Activated CD8-positive, alpha-beta T cell treated with anti-CD3 and anti-CD28 coated beads for 36 hours (primary cell): ENCODE measurements at places on chromosomes 12 and 14. TPM values are rescaled to one million over a fixed set of nuclear protein-coding genes. Genes with fewer than 3 reads are reported as not detected.

GRCh38 chr12:41589878-41590277 lies 401.8 kb downstream of the PDZRN4 start:
- no peaks in the 10 kb centered on the region for H3K4me1 ChIP-seq
- H3K36me3 ChIP-seq = no peaks in the 10 kb centered on the region

- no peaks in the 10 kb centered on the region for H3K27me3 ChIP-seq
- no peaks in the 10 kb centered on the region for H3K36me3 ChIP-seq
- peaks cover 4% of the 10 kb centered on the region for H3K4me1 ChIP-seq
- H3K4me3 ChIP-seq = no peak overlapping the region
Measured at GRCh38 chr12:131473261-131473660, 237.6 kb upstream of the SFSWAP start.

DNA sequence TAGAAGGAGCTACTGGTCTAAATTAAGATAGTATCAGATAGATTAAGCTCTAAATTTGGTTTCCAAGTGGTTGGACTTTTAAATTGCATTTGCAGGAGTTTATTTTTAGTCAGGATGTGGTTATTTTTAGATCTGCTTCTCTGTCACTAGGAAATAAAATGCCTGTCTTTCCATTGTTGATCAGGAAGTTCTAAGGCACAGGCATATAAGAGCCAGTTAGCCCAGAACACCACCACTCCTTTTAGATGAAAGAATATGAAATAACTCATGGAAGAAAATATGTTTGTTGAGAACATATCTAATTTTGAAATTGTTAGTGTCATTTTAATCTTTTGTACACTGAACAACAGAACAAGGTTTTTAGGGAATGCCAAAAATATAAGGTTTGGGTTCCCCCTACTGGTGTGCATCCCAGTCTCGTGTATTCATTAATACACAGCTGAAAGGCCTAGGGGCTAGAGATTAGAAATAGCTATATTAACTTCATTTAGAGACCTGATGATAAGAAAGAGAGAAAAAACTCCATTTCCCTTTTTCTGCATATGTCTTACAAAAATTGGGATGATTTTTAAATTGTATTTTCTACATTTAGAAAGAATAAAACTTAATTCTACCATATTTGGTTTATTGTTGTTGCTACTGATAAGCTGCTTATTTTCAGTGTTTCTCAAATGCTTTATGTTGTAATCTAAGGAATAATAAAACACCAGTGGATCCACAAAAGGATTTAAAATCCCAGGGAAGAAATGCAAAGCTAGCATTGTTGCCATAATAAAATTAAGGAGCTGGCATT lies 67.2 kb downstream of the RIC8B start:
- no peak overlapping the region for H3K4me3 ChIP-seq
- peak; percentile 59 for DNase-seq
- peaks cover 13% of the 10 kb centered on the region for H3K4me1 ChIP-seq
- no peak overlapping the region for H3K27ac ChIP-seq
- H3K36me3 ChIP-seq = peaks cover 4% of the 10 kb centered on the region

- no peak overlapping the region for H3K4me3 ChIP-seq
- H3K27me3 ChIP-seq = no peaks in the 10 kb centered on the region
- no peaks in the 10 kb centered on the region for H3K4me1 ChIP-seq
- H3K36me3 ChIP-seq = no peaks in the 10 kb centered on the region
- no peak overlapping the region for H3K27ac ChIP-seq
- DNase-seq = no peak
Measured at GRCh38 chr12:59085690-59086089, 165.4 kb upstream of the LRIG3 start.

GRCh38 chr14:38405851-38406635 lies 150.2 kb upstream of the CLEC14A start:
- no peak overlapping the region for H3K4me3 ChIP-seq
- no peaks in the 10 kb centered on the region for H3K4me1 ChIP-seq
- H3K27ac ChIP-seq = no peak overlapping the region
- H3K36me3 ChIP-seq = no peaks in the 10 kb centered on the region
- no peaks in the 10 kb centered on the region for H3K27me3 ChIP-seq

GRCh38 chr14:75454963-75455546 lies 27.2 kb downstream of the JDP2 start:
- no peak overlapping the region for H3K4me3 ChIP-seq
- no peak for DNase-seq
- no peaks in the 10 kb centered on the region for H3K36me3 ChIP-seq

DNA sequence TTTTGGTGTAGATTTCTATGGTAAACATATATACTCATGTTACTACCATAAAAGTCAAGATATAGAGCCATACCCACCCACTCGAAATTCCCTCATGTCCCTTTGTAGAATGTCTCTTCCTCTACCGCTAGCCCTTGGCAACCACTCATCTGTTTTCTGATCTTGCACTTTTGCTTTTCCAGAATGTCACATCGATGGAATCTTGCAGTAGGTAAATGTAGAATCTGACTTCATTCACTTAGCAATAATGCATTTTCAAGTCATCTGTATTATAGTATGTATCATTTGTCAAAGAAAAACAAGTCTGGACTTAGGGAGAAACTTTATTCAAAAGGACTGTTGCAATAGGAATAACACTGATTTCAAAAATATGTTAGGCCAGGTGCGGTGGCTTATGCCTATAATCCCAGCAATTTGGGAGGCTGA lies 19.3 kb upstream of the CLEC2D start:
- peaks cover 82% of the 10 kb centered on the region for H3K36me3 ChIP-seq
- DNase-seq = no peak
- H3K27me3 ChIP-seq = no peaks in the 10 kb centered on the region
- peaks cover 51% of the 10 kb centered on the region for H3K4me1 ChIP-seq
- H3K27ac ChIP-seq = peak overlapping the region; percentile 99
- H3K4me3 ChIP-seq = peak overlapping the region; percentile 98

DNA sequence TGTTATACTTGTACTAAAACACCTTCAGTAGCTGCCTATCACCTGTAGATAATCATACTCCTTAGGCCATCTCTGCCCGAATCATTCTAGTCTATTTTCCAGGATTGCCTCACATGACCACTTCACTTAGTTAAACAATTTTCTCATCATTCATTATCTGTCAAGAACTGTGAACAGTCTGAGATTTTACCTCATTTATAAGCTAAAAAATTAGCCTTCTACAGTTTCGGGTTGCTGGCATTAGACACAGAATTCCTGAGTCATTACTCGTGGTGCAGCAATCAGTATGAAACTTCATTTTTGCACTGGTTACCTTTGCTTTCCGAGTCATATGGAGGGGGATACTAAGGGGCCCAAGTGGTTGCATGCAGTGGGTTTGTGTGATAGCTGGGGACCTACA lies 57.6 kb upstream of the OTOGL start:
- peaks cover 2% of the 10 kb centered on the region for H3K27me3 ChIP-seq
- no peak overlapping the region for H3K27ac ChIP-seq
- peaks cover 5% of the 10 kb centered on the region for H3K4me1 ChIP-seq
- no peak overlapping the region for H3K4me3 ChIP-seq
- DNase-seq = no peak

- DNase-seq = no peak
- no peak overlapping the region for H3K27ac ChIP-seq
- H3K27me3 ChIP-seq = no peaks in the 10 kb centered on the region
- H3K4me3 ChIP-seq = no peak overlapping the region
- peaks cover 7% of the 10 kb centered on the region for H3K4me1 ChIP-seq
Measured at GRCh38 chr12:122845041-122845864, 10.0 kb downstream of the HIP1R start.

DNA sequence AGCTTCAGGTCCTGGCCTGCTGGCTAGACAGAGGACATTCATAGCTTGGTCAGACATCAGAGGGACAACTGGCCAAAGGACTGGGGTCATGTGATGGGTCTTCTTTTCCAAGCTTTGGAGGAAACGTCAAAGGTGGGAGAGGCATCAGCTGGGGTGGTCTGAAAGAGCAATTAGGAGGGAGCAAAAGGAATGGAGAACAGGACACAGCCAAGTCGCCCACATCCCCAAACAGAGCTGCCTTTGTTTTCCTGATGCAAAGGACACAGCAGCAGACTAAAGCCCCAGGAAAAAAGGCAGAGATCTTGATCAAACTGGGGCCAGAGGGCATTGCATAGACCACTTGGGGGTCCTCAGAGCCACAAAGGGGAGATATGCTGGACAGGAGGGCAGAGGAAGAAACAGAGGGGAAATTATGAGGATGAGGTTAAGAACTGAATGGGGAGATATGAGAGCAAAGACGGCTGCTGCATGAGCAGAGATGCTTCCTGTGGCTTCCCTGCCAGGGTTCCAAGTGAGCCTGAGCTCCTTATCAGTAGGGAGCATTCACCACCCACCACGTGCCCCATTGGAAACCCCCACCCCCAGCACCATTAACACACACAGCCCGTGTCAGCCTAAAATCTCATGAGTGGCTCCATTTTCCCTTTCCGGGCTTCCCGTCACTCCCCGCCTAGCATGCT lies 62.4 kb downstream of the ANO2 start:
- no peak overlapping the region for H3K27ac ChIP-seq
- H3K4me1 ChIP-seq = no peaks in the 10 kb centered on the region
- no peaks in the 10 kb centered on the region for H3K36me3 ChIP-seq
- H3K4me3 ChIP-seq = no peak overlapping the region
- H3K27me3 ChIP-seq = peaks cover 33% of the 10 kb centered on the region
- DNase-seq = no peak

- no peaks in the 10 kb centered on the region for H3K36me3 ChIP-seq
- DNase-seq = no peak
- H3K4me1 ChIP-seq = no peaks in the 10 kb centered on the region
- no peak overlapping the region for H3K27ac ChIP-seq
- no peak overlapping the region for H3K4me3 ChIP-seq
Measured at GRCh38 chr12:13749389-13749788, 232.0 kb downstream of the GRIN2B start.

DNA sequence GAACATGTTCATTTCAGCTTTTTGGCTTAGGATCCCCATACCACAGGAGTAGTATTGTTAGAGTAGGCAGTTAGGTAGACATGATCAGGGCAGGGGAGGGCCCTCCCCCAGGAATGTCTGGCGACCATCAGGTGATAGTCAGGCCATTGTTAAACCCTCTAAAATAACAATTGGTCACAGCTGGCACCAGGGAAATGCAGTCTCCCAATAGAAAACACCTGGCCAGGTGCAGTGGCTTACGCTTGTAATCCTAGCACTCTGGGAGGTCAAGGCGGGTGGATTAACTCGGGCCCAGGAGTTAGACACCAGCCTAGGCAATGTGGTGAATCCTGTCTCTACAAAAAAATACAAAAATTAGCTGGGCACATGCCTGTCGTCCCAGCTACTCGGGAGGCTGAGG lies 187.1 kb downstream of the MON2 start:
- no peaks in the 10 kb centered on the region for H3K36me3 ChIP-seq
- no peak overlapping the region for H3K4me3 ChIP-seq
- DNase-seq = no peak
- H3K27me3 ChIP-seq = peaks cover 12% of the 10 kb centered on the region
- peaks cover 5% of the 10 kb centered on the region for H3K4me1 ChIP-seq

GRCh38 chr12:120101182-120101581 lies 15.4 kb downstream of the RAB35 start:
- no peak for DNase-seq
- peaks cover 16% of the 10 kb centered on the region for H3K4me1 ChIP-seq
- no peaks in the 10 kb centered on the region for H3K27me3 ChIP-seq
- H3K27ac ChIP-seq = peak overlapping the region; percentile 76

DNA sequence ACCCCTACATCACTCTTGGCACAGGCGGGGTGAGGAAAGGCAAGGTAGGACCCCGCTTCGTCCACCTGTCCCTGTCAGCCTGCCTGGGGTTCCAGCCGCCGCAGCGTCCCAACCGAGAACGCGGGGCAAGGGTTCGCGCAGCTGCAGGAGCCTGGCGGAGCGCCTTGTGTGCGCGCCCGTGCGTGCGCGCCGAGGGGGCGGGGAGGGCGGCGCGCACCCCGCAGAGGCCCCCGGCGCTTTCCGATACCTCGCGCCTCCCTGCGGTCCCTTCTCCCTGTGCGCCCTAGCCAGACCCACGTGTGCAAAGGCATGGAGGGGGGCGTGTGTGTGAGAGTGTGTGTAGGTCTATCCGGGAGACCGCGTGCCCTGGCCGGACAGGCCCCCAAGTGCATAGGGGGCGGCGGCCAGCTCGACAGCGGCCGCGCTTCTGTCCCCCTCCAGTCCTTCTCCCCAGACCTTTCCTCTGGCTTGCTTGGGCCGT lies 122.4 kb downstream of the TSPAN9 start:
- H3K4me1 ChIP-seq = peaks cover 3% of the 10 kb centered on the region
- H3K4me3 ChIP-seq = peak overlapping the region; percentile 22
- H3K36me3 ChIP-seq = no peaks in the 10 kb centered on the region

GRCh38 chr12:48980953-48981756 lies 3.0 kb downstream of the WNT1 start:
- peak overlapping the region; percentile 60 for H3K4me3 ChIP-seq
- H3K4me1 ChIP-seq = peaks cover 47% of the 10 kb centered on the region

GRCh38 chr14:53183056-53183455 lies 29.9 kb upstream of the DDHD1 start:
- no peak overlapping the region for H3K4me3 ChIP-seq
- peaks cover 29% of the 10 kb centered on the region for H3K4me1 ChIP-seq
- H3K36me3 ChIP-seq = peaks cover 6% of the 10 kb centered on the region
- DNase-seq = no peak
- H3K27ac ChIP-seq = no peak overlapping the region

Gene EIF2S3B
- total RNA-seq = 3.8 TPM

Gene TAMALIN
- 26.4 TPM for total RNA-seq
